ENCODE measurements at places on chromosomes 2 and 18.
A peak's percentile ranks its signal among the peaks of the same experiment; 100 is the strongest.

DNA sequence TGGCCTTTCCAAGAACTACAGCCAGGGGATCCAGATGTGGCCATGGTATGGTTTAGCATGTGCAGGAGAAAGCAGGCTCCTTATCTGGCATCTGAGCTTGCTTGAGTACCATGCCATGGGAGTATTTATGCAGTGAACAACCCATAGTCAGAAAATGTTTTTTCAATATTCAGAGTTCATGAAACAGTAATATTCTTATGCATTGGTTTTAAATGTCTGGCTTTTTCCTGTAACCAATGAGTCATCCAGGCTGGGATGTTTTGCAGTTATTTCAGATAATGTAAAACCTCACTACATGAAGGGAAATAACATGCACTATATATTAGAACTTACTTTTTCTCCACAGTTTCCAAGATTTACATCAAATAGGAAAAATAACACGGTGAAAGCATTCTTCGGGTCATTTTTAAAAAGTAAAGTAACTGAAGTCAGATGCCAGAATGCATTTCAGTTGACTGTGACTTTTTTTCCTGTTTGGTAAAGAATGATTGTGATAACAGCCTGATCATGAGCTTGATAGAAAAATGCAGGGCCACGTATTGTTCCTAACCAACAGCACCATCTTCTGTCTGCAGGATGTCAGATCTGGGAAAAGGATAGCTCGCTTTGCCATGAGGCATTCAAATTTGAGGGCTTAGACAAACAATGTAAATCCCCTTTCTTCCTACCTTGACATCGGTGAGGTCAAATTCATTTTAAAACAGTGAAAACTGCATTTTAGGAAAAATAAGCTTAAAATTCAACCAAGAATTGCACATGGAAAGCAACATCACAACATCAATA lies 152.8 kb downstream of the DSC3 start:
- H3K4me3 ChIP-seq = no peak overlapping the region
- H3K27ac ChIP-seq = no peak overlapping the region
- H3K4me1 ChIP-seq = no peaks in the 10 kb centered on the region
- no peak for DNase-seq

GRCh38 chr2:35081001-35081621 lies 1274.5 kb upstream of the CRIM1 start:
- DNase-seq = no peak
- H3K27ac ChIP-seq = no peak overlapping the region
- H3K4me1 ChIP-seq = no peaks in the 10 kb centered on the region
- no peaks in the 10 kb centered on the region for H3K36me3 ChIP-seq

DNA sequence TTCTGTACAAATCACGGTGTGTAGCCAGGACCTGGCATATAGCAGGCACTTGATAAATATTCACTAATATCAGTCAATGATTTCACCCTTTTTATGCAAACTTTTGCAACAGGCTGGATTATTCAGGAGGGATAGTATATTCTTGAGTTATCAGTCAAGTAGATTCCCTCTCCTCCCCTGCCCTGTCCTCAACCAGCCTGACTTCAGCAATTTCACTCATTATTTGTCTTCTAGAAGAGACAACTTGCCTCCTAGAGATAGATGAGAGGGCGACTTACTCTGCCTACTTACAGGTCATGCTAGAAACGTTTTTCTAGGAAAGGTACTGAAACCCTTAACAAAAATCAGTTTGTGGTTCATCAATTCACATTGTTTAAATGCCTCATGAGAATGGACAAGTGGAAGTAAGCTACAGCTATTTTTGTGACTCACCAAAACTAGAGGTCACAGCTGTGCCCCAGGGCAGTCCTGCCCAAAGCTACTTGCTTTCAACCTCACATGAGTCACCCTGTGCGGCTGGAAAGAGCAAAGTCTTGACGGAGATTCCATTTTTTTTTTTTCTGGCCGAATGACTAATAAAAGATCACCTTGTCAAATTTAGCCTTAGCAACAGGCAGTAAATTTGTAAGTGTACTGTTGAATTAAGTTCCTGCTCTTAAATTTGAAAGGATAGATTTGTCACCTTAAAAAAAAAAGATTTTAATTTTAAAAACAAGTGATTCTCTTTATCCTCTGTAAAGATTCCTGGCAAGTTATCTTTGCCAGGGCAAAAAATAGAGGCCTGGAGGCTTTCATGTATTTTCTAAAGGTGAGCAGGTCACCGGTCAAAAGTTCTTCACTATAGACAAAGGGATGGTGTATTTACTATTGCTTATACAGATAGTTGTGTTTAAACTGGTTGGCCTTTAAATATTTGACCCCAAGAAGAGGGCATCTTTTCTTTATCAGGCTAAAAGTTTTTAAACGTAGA lies 109.0 kb upstream of the SLC35G4 start:
- H3K27me3 ChIP-seq = no peaks in the 10 kb centered on the region
- no peak overlapping the region for H3K4me3 ChIP-seq
- no peaks in the 10 kb centered on the region for H3K4me1 ChIP-seq
- DNase-seq = no peak
- H3K27ac ChIP-seq = no peak overlapping the region

- DNase-seq = no peak
- no peak overlapping the region for H3K27ac ChIP-seq
- no peak overlapping the region for H3K4me3 ChIP-seq
- H3K36me3 ChIP-seq = no peaks in the 10 kb centered on the region
These were observed 66.1 kb upstream of the ODC1 start for GRCh38 chr2:10514273-10514672.

DNA sequence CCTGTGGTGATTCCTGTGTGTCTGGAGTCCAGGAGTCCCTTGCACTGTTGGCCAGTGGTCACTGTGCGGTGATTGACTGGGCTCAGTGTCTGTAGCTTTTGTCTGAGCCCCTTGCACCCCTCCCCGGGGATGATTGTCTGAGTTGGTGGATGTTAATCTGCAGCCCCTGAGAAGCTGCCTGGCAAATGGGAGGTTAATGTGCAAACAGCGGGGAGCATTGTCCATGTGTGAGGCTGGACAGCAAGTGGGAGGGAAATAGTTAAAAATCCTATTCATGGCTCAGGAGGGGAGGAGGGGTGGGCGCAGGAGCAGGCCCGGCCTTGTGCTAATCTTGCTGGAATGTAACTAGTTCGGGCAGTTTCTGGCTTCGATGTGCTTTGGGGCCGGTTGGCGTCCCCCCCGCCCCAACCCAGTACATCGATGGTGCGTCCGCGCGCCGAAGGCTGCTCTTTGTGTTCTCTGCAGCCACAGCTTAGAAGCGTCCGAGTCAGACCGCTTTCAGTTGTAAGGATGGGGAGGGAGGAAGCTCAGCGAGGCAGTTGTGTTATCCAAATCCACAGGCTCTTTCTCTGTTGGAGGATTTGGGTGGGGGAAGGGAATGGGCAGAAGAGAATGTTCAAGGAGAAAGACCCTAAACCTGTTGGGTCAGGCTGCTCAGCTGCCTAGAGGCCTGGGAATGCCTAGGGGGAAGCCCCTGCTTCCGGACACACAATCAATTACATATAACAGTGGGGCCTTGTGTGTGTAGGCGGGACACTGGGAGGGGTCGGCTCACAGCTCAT lies 71.8 kb downstream of the TGOLN2 start:
- no peaks in the 10 kb centered on the region for H3K27me3 ChIP-seq
- peaks cover 31% of the 10 kb centered on the region for H3K4me1 ChIP-seq
- no peak overlapping the region for H3K4me3 ChIP-seq
- H3K36me3 ChIP-seq = no peaks in the 10 kb centered on the region

- H3K4me3 ChIP-seq = no peak overlapping the region
- H3K27ac ChIP-seq = no peak overlapping the region
- H3K27me3 ChIP-seq = no peaks in the 10 kb centered on the region
- H3K36me3 ChIP-seq = no peaks in the 10 kb centered on the region
- H3K4me1 ChIP-seq = no peaks in the 10 kb centered on the region
These were observed 131.2 kb downstream of the MYT1L start for GRCh38 chr2:2199841-2200240.

DNA sequence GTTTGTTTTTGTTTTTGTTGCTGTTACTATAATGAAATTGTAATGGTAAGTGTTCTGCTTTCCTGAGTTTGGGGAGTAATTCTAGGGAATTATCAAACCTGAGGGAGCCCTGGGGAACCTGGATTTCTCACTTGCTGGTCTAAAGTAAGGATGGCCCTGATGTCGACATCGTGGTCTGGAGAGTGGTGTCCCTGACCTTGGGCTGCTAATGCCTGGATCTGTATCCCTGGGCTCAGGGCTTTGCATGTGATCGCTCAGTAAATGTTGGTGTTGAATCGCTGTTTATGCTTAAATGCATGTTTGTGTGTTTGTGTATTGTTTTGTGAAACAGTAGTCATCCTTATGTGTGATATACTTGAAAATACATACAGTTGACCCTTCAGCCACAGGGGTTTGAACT lies 6.1 kb downstream of the ACP1 start:
- H3K36me3 ChIP-seq = no peaks in the 10 kb centered on the region
- peaks cover 49% of the 10 kb centered on the region for H3K4me1 ChIP-seq
- no peak for DNase-seq
- H3K4me3 ChIP-seq = no peak overlapping the region
- H3K27ac ChIP-seq = no peak overlapping the region

GRCh38 chr2:62192811-62193210 lies 3.1 kb upstream of the B3GNT2 start:
- H3K27me3 ChIP-seq = no peaks in the 10 kb centered on the region
- no peak overlapping the region for H3K4me3 ChIP-seq
- no peaks in the 10 kb centered on the region for H3K36me3 ChIP-seq
- DNase-seq = peak; percentile 28
- peaks cover 15% of the 10 kb centered on the region for H3K4me1 ChIP-seq
- H3K27ac ChIP-seq = no peak overlapping the region

DNA sequence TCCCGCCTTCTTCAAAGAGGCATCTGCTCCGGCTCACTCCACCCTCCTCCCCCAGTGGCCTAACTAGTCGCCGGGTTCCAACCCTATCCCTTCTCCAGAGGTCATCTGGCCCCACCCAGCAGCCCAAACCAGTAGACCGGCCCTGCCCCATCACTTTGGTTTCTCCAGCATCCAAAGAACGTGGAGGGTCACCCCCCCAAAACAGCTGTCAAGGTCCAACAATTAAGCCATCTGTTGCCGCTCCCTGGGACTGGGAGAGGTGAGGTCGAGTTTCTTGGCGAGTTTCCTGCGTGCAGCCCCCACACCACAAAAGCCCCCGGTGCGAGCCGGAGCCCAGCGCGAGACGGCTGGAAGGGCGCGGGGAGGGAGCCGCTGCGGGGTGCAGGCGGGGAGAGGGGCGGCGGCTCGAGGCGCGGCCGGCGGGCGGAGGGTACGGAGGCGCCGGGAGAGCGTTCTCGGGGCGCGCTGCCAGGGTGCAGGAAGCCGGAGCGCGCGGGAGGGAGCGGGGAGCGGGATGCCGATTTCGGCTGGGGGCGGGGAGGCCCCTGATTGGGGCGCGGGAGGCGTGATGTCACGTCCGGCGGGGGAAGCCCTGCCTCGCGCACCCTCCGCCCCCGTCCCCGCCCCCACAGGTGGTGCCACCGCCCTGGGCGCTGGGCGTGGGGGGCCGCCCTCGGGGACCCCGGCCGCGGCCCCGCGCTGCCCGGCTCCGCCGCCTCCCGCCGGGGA lies 571 bp upstream of the GPC1 start:
- peak; percentile 91 for DNase-seq
- peaks cover 22% of the 10 kb centered on the region for H3K27me3 ChIP-seq
- H3K27ac ChIP-seq = peak overlapping the region; percentile 84
- peaks cover 20% of the 10 kb centered on the region for H3K4me1 ChIP-seq

GRCh38 chr2:217906798-217907197 lies 96.0 kb downstream of the TNS1 start:
- no peak for DNase-seq
- no peaks in the 10 kb centered on the region for H3K27me3 ChIP-seq
- peaks cover 53% of the 10 kb centered on the region for H3K4me1 ChIP-seq
- H3K36me3 ChIP-seq = no peaks in the 10 kb centered on the region

- H3K27ac ChIP-seq = no peak overlapping the region
- DNase-seq = no peak
- H3K36me3 ChIP-seq = no peaks in the 10 kb centered on the region
- H3K4me3 ChIP-seq = no peak overlapping the region
- H3K27me3 ChIP-seq = no peaks in the 10 kb centered on the region
These were observed 171.0 kb downstream of the KLHL29 start for GRCh38 chr2:23555944-23556343.

- no peaks in the 10 kb centered on the region for H3K4me1 ChIP-seq
- H3K27me3 ChIP-seq = peaks cover 5% of the 10 kb centered on the region
- H3K27ac ChIP-seq = no peak overlapping the region
- no peak overlapping the region for H3K4me3 ChIP-seq
These were observed 193.5 kb upstream of the ALKAL2 start for GRCh38 chr2:481388-481787.

- peak; percentile 50 for DNase-seq
- peaks cover 8% of the 10 kb centered on the region for H3K4me1 ChIP-seq
- H3K36me3 ChIP-seq = no peaks in the 10 kb centered on the region
- no peaks in the 10 kb centered on the region for H3K27me3 ChIP-seq
- no peak overlapping the region for H3K4me3 ChIP-seq
These were observed 114.8 kb downstream of the PLB1 start for GRCh38 chr2:28610583-28611201.

DNA sequence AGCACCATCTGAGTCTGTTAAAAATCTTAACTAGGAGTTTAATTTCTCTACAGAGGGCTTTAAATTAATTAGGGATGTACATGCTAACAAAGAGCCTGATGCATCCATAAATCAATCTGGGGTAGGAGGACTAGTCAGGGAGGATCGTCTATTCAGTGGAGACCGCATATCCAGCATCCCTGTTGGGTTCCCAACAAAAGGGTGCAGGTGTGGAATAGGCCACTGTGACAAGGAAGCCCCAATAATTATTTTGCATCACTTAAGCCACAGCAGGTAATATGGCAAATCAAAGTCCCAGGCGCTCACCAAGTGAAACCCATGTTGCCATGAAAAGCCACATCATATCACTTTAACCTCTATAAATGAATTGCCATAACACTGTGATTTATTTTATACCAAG lies 392.3 kb downstream of the NCKAP5 start:
- H3K36me3 ChIP-seq = no peaks in the 10 kb centered on the region
- H3K4me1 ChIP-seq = no peaks in the 10 kb centered on the region
- H3K4me3 ChIP-seq = no peak overlapping the region
- no peak overlapping the region for H3K27ac ChIP-seq
- DNase-seq = no peak

DNA sequence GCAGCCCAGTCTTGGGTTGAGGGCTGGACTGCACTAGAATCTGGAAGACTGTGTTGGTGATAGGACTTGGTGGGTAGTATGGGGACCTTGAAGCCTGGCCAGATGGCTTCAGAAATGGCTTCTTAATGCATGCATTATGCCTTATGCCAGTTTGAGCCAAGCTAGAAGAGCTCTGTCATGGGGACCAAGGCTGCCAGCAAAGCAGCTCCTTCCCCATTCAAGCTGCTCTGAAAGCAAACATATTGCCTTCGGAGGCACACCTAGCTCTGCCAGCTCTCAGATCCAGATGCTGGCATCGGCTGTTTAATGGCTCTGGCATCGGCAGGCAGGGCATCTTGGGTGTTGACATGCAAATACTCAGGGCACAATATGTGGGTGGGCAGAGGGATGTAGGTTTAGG lies 59.0 kb upstream of the IGFBP5 start:
- H3K4me3 ChIP-seq = no peak overlapping the region
- H3K27me3 ChIP-seq = no peaks in the 10 kb centered on the region
- H3K27ac ChIP-seq = peak overlapping the region; percentile 78
- no peaks in the 10 kb centered on the region for H3K4me1 ChIP-seq
- DNase-seq = no peak
- no peaks in the 10 kb centered on the region for H3K36me3 ChIP-seq

GRCh38 chr2:125796784-125797183 lies 859.2 kb upstream of the GYPC start:
- H3K27me3 ChIP-seq = no peaks in the 10 kb centered on the region
- no peak overlapping the region for H3K27ac ChIP-seq
- no peak for DNase-seq
- no peaks in the 10 kb centered on the region for H3K4me1 ChIP-seq

- H3K4me3 ChIP-seq = no peak overlapping the region
- H3K36me3 ChIP-seq = no peaks in the 10 kb centered on the region
- no peak for DNase-seq
- peaks cover 49% of the 10 kb centered on the region for H3K4me1 ChIP-seq
- H3K27ac ChIP-seq = peak overlapping the region; percentile 61
These were observed 8.1 kb downstream of the CYB5A start for GRCh38 chr18:74283646-74284045.

All from transverse colon (tissue), 4 donors.